ENCODE measurements at places on chromosomes 2 and 18.

- no peak for DNase-seq
These were observed 3.1 kb downstream of the GCG start for GRCh38 chr2:162148956-162149355.

GRCh38 chr2:34738691-34739090 is 1139.6 kb upstream of the FAM98A start:
- no peak for DNase-seq

DNA sequence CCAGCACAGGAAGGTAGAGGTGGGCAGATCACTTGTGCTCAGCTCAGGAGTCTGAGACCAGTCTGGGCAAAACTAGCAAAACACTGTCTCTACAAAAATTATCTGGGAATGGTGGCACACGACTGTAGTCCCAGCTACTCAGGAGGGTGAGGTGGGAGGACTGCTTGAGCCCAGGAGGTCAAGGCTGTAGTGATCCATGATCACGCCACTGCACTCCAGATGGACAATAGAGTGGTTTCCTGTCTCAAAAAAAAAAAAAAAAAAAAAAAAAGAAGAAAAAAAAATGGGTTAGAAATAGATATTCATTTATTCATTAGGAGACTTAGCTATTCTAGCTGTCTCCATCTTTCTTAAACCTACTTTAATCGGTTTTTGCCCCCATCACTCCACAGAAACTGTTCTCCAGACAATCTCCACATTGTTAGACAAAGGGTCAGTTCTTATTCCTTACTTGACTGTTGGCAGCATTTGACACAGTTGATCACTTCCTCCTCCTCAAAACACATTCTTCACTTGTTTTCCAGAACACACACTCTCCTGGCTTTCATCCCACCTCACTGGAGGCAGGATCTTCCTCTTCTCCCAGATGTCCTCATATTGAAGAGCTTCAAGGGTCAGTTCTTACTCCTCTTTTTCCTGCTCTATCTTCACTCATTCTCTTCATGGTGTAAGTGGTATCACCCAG is 103.1 kb downstream of the DTNB start:
- no peak for DNase-seq

- DNase-seq, result no peak
These were observed 99.0 kb downstream of the NCK2 start for GRCh38 chr2:105843476-105844374.

GRCh38 chr2:59875836-59876235 is 677.6 kb downstream of the BCL11A start:
- no peak for DNase-seq

DNA sequence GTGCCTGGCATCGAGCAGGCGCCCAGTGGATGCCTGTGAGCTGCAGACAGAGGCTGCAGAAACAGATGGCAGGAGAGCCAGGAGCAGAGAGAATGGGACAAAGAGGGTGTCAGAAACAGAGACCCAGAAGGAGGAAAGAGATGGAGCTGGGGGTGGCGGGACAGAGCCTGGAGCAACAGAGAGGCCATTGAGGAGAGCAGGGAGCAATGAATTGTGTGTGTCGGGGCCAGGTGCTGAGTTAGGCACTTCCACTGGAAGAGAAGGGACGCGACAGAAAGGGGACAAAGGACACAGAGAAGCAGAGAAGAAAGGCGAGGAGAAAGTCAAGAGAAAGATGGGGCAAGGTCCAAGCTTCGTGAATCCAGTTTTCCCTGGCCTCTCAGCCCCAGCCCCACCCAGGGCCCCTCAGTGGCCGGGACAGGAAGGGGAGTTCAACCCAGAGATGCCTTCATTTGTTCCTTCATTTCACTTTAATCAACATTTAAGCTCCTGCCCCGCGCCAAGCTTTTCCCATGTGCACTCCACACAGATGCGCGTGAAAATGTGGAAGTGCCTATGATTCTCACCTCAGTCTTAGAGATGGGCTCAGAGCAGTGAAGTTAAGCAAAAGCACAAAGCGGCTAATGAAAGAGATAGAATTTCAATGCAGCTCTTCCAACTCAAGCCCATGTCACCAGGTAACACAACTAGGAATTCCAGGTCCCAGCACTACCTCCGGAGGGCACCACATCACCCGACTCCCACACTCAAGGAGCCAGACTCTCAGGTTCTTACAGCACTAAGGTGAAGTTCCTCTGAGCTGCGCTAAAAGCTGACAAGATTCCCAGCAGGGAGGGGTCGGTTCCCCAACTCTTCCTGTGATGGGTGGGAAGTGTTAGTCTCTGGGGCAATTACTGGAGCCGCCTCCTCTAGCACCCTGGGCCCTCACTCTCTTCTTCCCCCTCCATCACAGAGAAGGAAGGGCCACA is 55.1 kb downstream of the TNS1 start:
- DNase-seq, result no peak

GRCh38 chr2:120945832-120946499 is 210.3 kb downstream of the GLI2 start:
- DNase-seq, result no peak

DNA sequence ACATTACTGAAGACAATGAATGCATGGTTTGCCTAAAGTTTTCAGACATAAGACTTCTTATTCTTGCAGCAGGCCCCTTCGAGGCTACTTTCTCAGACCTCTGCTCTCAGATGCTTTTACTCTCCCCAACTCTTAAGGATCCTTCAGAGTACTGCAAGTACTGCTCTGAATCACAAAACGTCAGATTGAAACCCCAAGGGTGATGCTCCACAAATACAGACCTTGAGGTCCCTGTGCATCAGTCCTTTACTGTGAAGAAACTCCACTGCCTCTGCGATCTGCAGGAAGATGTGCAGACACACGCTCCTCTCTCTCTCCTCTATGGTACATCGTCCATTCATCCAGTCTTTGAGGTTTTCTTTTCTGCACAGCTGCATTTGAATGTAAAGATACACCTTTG is 52.8 kb downstream of the EIF2AK3 start:
- DNase-seq, result no peak

DNA sequence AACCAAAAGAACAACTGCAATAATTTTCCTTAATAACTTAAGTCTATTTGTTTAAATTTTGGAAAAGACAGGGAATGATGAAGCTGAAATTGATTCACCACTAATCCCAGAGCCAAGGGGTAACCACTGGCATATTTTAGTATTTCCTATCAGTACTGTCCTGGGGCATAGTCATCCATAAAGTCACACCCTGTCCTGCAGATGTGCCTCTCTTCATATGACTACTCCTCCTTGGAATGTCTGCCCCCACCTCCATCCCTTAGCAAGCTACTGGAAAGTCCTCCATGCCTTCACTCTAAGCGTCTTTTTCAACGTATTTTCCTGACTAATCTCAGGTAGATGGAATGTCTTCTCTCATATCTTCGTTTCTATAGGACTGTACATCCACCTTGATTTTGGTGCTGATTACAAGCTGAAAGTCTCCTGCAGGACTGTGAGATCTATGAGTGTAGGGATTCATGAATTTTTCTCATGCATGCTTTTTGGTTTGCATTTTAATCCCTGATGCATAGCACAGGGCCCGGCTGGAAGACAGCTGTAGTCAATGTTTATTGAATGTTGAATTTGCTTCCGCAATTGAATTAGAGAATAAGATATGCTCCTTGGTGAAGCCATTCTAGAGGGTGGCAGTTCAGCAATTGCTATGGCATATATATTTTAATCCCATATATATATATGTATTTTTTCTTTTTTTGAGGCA is 85.6 kb downstream of the MOGAT1 start:
- DNase-seq, result peak; percentile 60

GRCh38 chr2:37367984-37368383 is 23.6 kb downstream of the QPCT start:
- no peak for DNase-seq

GRCh38 chr2:222756362-222756831 is 84.9 kb downstream of the MOGAT1 start:
- DNase-seq, result no peak

GRCh38 chr2:188292348-188293239 is 920 bp downstream of the GULP1 start:
- DNase-seq, result no peak

DNA sequence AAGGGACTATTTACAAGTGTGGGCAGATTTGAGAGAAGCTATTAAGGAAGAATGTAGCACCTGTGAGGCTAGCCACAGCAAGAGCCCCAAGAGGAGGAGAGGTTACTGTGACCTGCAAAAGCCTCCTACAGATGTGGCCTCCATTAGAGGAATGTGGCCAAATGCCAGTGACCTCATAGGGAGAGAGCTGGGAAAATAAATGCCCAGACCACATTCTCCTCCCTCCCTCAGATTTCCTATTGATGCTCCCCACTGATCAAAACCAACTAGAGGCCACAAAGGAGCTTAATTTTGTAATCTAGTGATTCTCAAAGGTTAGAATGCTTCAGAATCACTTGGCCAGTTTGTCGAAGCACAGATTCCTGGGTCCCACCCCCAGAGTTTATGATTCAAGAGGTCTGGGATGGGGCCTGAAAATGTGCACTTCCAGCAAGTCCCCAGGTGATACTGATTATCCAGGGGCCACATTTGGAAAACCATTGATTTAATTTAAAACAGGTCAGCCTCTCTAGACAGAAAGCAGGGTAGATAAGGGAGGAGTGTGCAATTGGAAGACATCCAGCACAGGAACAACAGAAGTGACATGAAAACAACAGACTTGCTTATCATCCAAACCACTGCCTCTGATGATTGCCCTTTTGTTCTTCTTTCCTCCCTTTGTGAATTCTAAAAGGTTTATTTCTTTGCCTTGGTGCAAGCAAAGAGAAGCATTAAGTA is 61.2 kb upstream of the RBBP8 start:
- peak; percentile 13 for DNase-seq

GRCh38 chr2:154130821-154131220 is 259.1 kb downstream of the GALNT13 start:
- no peak for DNase-seq

DNA sequence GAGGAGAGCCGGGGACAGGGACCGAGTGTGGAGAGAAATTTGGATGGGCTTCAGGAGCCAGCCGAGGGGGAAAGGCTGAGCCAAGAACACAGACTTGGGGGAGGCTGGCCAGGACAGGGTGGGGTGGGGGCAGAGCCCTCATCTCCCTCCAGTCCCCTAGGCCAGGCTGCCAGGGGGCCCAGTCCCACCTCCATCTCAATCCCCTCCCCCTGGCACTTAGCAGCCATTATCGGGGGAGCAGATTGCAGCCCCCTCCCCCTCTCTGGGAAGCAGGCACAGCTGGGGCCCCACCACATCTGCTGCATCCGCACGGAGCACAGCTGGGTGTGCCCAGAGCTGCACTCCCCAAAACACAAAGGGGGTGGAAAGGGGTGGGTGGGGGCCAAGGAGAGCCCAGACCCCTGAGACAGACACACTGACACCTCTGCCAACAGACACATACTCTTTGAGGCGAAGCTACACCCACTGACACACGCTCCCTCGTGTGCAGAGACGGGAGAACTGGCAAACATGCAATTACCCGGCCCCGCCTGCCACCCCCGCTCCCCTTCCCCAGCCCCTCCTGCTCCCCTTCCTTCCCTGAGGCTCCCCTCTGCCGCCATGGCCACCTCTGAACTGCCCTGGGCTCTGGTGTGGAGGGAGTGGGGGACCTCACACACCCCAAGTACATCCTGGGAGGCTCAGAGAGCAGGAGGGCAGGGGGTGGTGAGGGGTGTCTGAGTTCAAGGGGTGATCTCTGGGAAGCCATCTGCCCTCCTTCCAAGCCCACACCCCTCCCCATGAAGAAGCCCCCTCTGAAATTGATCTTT is 5.1 kb upstream of the ASIC4 start:
- DNase-seq, result no peak

DNA sequence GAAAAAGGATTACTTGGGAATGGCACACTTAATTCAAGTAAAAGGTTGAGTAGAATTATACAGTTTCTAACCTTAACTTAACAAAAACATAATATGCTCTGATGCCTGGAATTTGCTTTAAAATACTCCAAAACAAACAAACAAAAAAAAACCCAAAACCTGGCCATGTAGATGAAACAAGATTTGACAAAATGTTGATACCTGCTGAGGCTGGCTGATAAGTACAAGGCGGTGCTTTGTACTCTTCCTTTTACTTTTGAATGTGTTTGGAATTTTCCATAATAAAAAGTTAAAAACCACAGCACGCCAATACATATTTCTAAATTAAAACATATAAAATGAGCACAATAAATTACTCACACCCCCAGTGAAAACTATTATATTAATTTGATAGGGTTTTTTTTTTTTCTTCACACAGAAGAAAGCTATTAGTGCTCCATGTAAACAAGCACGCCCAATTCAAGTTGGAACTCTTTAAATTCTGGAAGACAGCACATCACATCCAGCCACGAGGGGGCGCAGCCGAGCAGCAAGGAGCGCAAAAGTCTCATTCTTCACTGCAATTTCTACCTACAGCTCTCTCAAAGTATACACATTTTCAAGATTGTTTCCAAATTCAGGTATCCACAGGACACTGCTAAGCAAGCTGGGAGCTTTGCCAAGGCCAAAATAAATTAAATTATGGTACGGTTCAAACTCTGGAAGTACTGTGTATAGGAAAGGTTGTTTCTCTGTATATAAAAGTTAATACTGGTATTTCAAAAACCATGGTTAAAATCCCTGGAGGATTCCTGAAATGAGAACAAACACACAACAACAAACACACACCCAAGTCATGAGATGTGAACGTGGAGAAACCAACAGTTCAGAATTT is 7.5 kb downstream of the SERTAD2 start:
- DNase-seq, result no peak

DNA sequence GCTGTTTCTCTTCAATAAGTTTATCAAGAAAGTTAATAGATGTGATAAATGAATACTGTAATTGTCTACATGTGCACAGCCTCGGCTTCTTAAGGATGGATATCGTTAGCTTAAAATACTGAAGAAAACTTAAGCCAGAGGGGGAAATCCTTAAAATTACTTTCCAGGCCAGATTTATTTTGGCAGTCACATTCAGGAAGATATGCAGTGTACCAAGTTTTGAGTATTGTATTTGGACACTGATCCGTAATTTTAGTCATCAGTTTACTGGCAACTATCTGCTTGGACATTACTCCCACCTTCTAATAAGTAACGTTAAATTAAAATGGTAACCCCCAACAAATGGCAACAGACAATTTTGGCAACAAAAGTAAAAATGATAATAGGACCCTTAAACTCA is 770.0 kb upstream of the ZEB2 start:
- no peak for DNase-seq

DNA sequence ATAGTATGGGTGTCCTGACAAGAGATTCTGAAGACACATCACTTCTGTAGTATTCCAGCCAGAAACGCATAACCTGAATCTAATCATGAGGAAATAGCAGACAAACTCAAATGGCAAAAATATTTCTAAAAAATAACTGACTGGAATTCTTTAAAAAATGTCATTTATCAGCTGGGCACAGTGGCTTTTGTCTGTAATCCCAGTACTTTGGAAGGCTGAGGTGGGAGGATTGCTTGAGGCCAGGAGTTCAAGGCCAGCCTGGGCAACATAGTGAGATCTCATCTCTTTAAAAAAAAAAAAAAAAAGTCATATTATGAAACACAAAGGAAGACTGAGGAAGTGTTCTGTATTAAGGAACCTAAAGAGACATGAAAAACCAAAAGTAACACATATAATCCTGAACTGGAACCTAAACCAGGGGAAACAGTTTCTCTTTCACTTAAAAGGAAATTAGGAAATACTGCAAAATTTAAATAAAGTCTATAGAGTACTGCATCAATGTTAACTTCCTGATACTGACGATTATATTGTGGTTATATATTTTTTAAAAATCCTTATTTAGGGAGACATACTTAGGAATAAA is 29.9 kb downstream of the SESTD1 start:
- no peak for DNase-seq

- DNase-seq, result no peak
These were observed 143.9 kb upstream of the RND3 start for GRCh38 chr2:150631236-150631821.

- DNase-seq, result no peak
These were observed 399.0 kb upstream of the LRRTM1 start for GRCh38 chr2:80703532-80703931.

- DNase-seq, result no peak
These were observed 1.2 kb downstream of the BABAM2 start for GRCh38 chr2:27891673-27892105.
